MM.1S (cell line): ENCODE measurements at places on chromosomes 6 and 20.

DNA sequence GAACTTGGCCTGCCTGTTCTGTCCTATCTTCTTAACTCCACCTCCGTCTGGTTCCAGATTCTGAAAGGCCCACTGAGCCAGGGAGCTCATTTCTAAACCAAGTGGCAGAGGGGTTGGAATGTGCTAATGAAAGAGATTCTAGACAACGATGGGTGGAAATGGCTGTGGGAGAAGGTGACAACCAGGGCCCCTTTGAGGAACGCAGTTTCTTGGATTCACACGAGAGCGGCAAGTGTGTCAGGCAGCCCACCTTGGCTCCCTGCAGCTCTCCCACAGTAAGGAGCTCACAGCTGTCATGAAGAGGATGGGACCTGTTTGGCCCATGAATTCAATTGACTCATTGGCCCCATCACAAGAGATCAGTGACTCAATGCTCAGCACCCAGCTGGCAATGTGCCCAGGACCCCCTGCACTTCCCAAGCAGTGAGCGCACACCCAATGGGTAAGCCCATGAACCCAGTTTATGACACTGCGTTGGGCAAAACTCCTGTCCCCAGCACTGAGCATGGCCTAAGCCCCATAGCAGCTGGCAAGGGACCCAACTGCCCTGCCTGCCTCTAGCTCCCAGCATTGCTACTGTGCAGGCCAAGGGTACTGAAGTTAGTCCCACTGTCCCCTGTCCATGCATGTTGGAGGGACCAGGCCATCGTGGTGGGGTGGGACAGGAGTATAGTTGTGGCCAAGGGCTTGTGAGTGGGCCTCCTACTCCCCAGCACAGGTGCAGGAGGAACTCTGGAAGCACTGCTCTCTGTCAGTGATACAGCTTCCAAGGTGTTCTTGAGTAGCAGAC lies 16.4 kb downstream of the MRPS18A start:
- no peak for DNase-seq

DNA sequence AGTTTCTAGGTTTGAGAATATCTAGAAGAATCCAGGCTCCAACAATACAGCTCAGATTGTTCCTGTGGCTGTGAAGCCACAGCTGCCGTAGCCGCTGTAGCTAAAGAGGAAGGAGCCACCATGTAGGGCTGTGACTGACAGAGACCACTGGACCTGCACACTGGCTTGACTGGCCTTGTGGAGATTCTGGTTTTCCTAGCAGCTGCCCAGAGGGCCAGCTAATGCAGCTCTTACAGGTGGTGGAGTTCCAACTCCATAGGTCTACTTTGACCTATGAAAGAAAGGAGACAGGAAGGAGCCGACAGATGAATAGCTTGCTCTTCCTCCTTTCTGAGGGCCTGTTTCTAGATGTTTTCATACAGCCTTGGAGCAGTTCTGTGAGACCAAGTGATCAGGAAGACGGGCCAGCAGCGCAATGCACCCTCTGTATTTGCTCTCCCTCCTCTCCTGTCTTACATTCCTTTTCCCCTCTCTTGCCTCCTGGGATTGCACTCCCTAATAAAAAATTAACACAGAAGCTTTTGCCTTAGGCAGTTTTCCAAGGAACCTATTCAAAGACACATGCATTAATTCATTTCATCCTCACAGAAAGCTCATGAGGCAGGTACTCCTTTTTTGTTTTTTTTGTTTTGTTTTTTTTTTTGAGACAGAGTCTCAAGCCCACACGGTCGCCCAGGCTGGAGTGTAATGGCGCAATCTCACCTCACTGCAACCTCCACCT lies 51.8 kb upstream of the MYB start:
- DNase-seq, result no peak

GRCh38 chr20:2729791-2730190 lies 37.2 kb downstream of the EBF4 start:
- DNase-seq, result no peak

- DNase-seq, result no peak
Measured at GRCh38 chr6:134624781-134625180, 306.9 kb upstream of the SGK1 start.

DNA sequence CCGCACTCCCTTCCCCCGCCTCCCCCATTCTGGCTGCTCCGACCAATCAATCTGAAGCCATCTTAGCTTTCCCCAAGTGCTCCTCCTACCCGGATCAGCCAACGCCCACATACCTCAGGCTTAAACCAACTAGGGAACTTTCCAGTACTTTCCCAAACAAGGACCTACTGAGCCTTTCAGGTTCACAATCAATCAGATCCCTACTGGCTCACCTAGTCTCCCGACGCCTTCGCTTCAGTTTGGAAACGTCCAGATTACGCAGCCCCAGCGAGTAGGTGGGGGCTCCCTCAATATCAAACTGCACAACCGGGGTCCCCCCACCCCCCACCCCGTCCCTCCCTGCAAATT lies 432 bp downstream of the HSPA1L start:
- DNase-seq, result no peak
